Activated naive CD4-positive, alpha-beta T cell treated with anti-CD3 and anti-CD28 coated beads for 36 hours (primary cell): ENCODE measurements at places on chromosomes 16 and 17. TPM values are rescaled to one million over a fixed set of nuclear protein-coding genes. Genes with fewer than 3 reads are reported as not detected.

DNA sequence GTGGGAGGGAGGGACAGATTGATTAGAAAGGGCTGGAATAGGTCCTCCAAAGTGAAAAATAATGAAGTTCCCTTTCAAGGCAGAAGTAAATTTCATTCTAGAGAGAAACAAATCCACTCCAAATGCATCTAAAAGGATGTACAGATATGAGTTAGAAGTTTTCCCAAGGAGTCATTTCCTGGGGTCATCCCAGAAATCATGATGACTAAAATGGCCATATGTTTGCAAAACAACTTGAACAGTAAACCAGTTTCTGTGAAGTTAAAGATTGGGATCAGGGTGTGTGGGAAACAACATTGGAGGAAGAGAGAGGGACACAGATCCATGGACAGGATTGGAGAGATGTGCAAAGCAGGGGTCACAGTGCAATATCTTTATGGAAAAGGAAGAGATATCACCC is 32.5 kb upstream of the ARHGAP44 start:
- no peak overlapping the region for H3K4me3 ChIP-seq
- DNase-seq, result no peak
- H3K27ac ChIP-seq, result no peak overlapping the region
- H3K36me3 ChIP-seq, result no peaks in the 10 kb centered on the region
- H3K27me3 ChIP-seq, result peaks cover 2% of the 10 kb centered on the region

DNA sequence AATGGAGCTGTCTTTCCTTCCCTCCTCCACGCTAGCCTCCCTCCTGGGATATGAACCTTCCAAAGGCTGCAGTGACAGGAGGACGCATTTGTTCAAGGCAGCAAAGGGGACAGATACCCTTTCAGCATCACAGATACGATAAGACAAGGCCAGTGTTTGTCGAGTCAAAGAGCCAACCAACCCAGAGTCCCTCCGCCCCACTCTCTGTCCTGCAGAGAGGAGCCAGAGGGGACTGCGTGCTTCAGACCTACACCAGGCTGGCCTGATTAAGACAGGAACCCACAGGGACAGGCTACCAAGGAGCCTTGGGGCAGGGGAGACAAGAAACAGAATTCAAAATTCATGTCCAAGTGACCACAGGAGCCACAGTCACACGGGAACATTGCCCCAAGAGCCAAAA is 72.6 kb upstream of the CDH5 start:
- no peak for DNase-seq
- no peak overlapping the region for H3K27ac ChIP-seq
- no peak overlapping the region for H3K4me3 ChIP-seq
- peaks cover under 1% of the 10 kb centered on the region for H3K4me1 ChIP-seq

DNA sequence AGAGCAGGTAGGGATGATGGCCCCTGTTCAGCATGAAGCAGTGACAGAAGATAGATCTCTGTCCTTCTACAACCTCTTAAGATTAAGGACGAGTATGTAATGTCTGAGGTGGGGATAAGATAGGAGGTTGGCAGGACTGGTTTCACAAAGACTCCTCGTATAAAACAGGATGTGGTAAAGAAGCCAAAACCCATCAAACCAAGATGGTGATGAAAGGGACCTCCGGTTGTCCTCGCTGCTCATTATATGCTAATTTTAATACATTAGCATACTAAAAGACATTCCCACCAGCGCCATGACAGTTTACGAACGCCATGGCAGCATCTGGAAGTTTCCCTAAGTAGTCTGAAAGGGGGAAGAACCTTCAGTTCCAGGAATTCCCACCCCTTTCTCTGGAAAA is 27.3 kb downstream of the MIS12 start:
- DNase-seq, result peak; percentile 14
- no peak overlapping the region for H3K4me3 ChIP-seq
- H3K36me3 ChIP-seq, result peaks cover 35% of the 10 kb centered on the region
- H3K27me3 ChIP-seq, result no peaks in the 10 kb centered on the region

SLC25A11 gene
- 65.2 TPM for total RNA-seq

DNA sequence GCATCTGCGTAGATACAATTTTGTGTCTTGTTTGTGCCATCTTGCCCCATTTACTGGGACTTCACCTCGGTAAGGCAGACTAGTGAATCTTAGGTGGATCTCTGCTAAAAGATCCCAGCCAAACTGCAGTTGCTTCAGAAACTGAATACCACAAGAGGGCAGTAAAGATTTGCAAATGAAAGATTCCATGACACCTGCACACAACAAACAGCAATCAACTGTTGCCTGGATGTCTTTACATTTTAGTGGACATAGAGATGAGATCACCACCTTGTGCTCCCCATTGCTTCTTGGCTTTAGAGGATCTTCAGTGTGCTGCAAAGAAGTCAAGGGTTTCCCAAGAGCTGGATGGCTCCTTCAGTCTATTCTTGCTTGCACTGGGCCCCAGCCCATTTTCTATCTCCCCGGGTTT is 119.2 kb upstream of the CACNG5 start:
- peaks cover 17% of the 10 kb centered on the region for H3K36me3 ChIP-seq
- peak; percentile 12 for DNase-seq
- H3K27ac ChIP-seq, result no peak overlapping the region
- H3K4me3 ChIP-seq, result no peak overlapping the region
- peaks cover 22% of the 10 kb centered on the region for H3K4me1 ChIP-seq

- peaks cover 25% of the 10 kb centered on the region for H3K36me3 ChIP-seq
- H3K27ac ChIP-seq, result no peak overlapping the region
- no peaks in the 10 kb centered on the region for H3K27me3 ChIP-seq
- no peak overlapping the region for H3K4me3 ChIP-seq
- no peak for DNase-seq
Measured at GRCh38 chr17:73052923-73053322, 39.6 kb downstream of the SLC39A11 start.

- H3K27ac ChIP-seq, result peak overlapping the region; percentile 95
- DNase-seq, result peak; percentile 72
- peaks cover 54% of the 10 kb centered on the region for H3K4me1 ChIP-seq
- H3K27me3 ChIP-seq, result peaks cover 9% of the 10 kb centered on the region
Measured at GRCh38 chr17:21288571-21289017, 4.1 kb downstream of the MAP2K3 start.

GRCh38 chr17:6642592-6642991 is 1.7 kb downstream of the TXNDC17 start:
- peaks cover 68% of the 10 kb centered on the region for H3K4me1 ChIP-seq
- peak overlapping the region; percentile 60 for H3K4me3 ChIP-seq
- no peak for DNase-seq

DNA sequence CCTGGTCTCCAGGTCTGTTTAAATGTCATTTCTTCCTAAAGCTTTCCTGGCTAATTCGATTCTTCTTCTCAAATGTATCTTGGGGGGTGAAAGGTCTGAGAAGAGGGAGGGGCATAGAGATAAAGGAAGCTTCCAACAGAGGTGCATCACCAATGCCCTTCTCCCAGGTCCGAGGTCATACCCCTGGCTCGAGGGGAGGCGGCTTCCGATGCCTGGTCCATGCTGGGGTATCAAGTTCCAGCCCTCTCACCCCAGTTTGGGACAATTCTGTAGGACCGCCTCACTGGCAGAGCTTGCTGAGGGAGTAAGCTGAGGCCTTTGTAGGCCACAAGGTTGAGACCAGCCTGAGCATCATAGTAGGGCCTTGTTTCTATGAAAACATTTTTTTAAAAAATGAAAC is 10.3 kb upstream of the CEP20 start:
- no peak for DNase-seq
- no peak overlapping the region for H3K4me3 ChIP-seq
- peaks cover 8% of the 10 kb centered on the region for H3K4me1 ChIP-seq
- H3K36me3 ChIP-seq, result no peaks in the 10 kb centered on the region
- no peak overlapping the region for H3K27ac ChIP-seq

DNA sequence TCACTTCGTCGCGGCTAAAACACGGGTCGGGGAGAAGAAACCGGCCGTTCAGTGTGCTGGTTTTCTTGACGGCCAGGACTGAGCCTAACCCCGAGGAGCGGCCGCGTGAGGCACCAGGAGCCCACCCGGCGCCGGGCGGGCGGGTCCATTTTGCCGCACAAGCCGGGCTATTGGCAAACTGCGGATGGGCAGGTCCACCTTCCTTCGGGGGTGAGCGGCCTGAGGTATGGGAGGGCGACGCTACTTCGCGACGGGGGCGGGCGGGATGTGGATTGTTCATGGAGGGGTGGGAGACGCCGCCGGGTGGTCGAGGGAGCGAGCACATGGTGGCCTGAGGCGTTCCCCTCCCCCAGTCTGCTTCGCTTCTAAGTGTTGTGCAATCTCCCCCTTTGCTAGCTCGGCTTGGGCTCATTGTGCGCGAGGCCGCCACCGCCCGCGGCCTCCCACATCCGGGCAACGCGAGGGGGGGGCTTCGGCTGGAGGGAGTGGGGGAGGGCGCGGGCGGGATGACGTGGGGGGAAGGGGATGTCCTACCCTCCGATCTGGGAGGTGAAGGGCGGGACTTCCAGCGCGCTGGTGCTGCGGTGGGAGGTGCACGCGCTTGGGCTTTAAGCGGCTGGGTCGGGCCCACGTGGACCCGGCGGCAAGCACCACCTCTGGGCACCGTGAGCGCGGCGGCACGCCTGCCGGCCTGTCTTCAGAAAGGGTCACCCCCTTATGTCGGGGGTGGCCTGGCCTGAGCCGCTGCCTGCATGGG is 5.9 kb upstream of the CD68 start:
- peak overlapping the region; percentile 99 for H3K27ac ChIP-seq
- peak overlapping the region; percentile 85 for H3K4me3 ChIP-seq
- no peaks in the 10 kb centered on the region for H3K27me3 ChIP-seq
- peaks cover 61% of the 10 kb centered on the region for H3K4me1 ChIP-seq
- peak; percentile 94 for DNase-seq

CDK5R1 gene
- total RNA-seq, result 50.6 TPM

DNA sequence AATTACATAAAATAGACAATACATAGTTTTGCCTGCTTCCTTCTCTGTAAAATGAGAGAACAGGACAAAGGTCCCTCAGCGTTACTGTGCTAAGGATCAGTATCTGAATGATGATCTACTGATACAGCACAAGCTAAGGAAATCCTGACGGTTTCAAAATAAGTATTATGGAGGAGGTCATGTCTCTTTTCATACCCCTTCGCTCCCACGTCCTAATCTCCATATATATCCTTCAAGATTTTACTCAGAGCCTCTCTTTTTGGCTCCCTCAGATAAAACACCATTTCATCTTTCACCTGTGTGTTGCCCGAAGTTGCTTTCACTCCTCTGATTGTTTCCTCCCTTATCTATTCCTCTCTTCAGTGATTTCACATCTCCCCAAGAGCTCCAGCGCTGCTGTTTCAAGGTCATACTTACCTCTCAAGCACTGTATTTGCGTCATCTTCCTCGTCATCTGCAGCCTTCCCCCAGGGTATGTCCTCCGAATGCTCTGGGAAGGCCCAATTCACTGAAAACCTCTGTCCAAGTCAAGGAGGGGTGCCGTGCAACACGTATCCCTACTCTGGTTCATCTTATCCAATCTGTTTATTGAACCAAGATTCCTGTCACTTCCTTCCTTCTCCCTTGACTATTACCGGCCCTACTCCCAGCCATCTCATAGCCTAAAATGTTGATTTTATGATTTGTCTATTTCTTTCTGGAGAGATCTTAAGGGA is 1.2 kb upstream of the BLTP2 start:
- H3K4me1 ChIP-seq, result peaks cover 36% of the 10 kb centered on the region
- H3K4me3 ChIP-seq, result peak overlapping the region; percentile 84
- peaks cover 24% of the 10 kb centered on the region for H3K36me3 ChIP-seq
- DNase-seq, result peak; percentile 9

GRCh38 chr16:78034530-78034929 is 12.2 kb downstream of the CLEC3A start:
- H3K36me3 ChIP-seq, result no peaks in the 10 kb centered on the region
- H3K4me3 ChIP-seq, result no peak overlapping the region
- H3K27me3 ChIP-seq, result peaks cover 5% of the 10 kb centered on the region
- peak; percentile 36 for DNase-seq
- H3K27ac ChIP-seq, result no peak overlapping the region

DNA sequence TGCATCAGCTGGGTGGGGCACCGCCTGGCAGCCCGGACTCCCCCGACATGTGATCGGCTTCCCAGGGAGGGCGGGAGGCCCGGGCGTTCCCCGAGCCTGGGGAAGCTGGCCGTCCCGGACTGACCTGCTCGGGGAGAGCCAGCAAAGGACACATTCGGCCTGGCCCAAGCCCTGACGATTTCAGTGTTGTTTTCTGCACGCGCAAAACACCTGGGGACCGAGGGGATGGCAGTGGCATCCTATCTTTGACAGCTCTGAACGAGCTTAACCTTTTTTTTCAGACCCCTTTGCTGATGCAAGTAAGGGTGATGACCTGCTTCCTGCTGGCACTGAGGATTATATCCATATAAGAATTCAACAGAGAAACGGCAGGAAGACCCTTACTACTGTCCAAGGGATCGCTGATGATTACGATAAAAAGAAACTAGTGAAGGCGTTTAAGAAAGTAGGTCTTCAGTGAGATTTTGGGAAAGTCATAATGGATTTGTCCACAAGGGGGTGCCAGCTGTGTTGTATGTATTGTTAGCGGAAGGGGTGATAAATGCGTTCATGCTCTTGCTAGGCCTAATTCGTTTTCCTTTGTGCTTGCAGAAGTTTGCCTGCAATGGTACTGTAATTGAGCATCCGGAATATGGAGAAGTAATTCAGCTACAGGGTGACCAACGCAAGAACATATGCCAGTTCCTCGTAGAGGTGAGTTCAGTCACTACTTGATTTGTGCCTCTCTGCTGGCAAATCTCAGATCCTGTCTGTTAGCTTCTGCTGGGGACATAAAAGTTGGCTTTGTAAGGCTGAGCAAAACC is 1.0 kb downstream of the EIF1 start:
- peak overlapping the region; percentile 97 for H3K4me3 ChIP-seq
- no peaks in the 10 kb centered on the region for H3K27me3 ChIP-seq
- peaks cover 26% of the 10 kb centered on the region for H3K4me1 ChIP-seq
- peaks cover 35% of the 10 kb centered on the region for H3K36me3 ChIP-seq
- peak; percentile 77 for DNase-seq

GNGT2 gene
- 41.3 TPM for total RNA-seq

DNA sequence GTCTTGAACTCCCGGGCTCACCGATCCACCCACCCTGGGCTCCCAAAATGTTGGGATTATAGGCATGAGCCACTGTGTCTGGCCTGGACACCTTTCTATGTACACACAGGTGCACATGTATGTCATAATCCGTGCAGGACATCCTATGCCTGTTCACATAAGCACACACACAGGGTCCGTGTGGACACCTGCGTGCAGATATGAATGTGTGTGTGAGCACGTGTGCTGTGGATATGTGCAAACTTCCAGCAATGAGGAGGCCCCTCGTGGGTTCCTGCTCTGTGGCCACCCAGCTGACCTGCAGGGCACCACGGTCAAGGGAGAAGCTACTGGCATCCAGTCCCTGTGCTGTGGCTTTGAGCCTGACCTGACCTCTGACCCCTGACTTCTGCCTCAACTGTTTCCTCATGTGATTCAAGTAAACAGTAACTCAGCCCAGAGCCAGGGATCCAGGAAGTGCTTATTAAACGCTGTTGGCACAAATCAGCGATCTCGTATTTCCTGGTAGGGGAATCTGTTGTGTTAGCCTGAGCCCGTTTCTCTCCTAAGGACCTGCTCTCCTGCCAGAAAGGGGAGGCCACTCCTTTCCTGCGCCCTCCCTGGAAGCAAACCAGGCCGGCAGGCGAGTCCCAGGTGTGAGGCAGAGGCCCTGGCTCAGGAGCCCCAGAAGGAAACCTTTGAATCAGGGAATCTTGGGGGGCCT is 6.5 kb downstream of the CPNE7 start:
- no peaks in the 10 kb centered on the region for H3K4me1 ChIP-seq
- no peak for DNase-seq
- H3K36me3 ChIP-seq, result no peaks in the 10 kb centered on the region
- H3K27me3 ChIP-seq, result no peaks in the 10 kb centered on the region
- H3K4me3 ChIP-seq, result no peak overlapping the region

- peak overlapping the region; percentile 72 for H3K4me3 ChIP-seq
- H3K27ac ChIP-seq, result peak overlapping the region; percentile 80
Measured at GRCh38 chr17:78122216-78122930, 6.2 kb downstream of the TMC6 start.

LRRC37A gene
- 2.4 TPM for total RNA-seq

SLC52A1 gene
- 0.12 TPM for total RNA-seq

GRCh38 chr17:50893183-50893993 is 27.2 kb upstream of the TOB1 start:
- no peak overlapping the region for H3K4me3 ChIP-seq
- no peak overlapping the region for H3K27ac ChIP-seq
- peaks cover 4% of the 10 kb centered on the region for H3K4me1 ChIP-seq
- no peaks in the 10 kb centered on the region for H3K27me3 ChIP-seq
- no peaks in the 10 kb centered on the region for H3K36me3 ChIP-seq
